ENCODE measurements at places on chromosomes 3 and 15.

DNA sequence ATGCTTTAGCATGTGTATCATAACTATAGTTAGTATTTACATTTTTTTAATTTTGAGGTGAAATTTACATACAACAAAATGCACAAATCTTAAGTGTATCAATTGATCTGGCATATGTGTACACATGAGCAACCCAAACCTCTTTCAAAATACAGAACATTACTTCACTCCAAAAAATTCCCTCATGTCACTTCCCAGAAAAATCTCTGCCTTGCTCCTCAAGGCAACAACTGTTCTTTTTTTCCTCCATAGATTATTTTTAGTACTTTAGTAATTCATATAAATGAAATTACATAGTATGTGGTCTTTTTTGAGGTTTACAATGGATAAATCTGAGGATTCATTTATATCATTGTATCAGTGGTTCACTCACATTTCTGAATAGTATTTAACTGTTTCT lies 84.9 kb downstream of the TRIM42 start:
- DNase-seq: no peak

DNA sequence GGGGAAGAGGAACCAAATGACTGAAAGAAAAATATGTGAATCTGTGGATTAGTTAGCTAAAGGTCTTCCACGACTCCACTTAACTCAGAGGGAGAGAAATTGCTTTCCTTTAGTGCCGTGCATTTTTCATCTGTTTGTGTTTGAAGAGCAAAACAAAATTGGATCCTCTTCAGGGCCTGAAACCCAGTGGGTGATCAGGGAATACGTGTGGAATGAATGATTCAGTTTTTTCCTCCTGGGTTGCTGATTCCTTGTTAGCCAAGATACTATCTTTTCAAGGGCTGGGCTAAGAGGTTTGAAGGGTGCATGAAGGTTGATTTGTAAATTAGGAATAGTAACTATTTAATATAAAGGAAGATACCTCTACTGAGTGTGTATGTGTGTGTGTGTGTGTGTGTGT lies 61.0 kb downstream of the TPRG1 start:
- no peak for DNase-seq

DNA sequence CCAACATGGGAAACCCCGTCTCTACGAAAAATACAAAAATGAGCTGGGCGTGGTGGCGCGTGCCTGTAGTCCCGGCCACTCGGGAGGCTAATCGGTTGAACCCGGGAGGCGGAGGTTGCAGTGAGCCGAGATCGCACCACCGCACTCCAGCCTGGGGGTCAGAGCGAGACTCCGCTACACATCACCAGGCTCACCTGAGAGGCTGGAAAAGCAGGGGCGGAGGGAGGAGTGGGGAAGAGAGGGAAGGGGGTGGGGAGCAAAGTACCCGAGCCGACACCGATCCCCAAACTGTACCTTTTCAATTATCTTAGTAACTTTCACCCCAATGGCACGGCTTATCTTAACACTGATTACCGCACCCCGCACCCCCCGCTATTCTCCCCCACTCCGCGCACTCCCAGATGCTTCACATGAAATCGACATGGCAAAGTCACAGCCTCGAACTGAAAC lies 46.4 kb upstream of the SYNM start:
- no peak for DNase-seq

DNA sequence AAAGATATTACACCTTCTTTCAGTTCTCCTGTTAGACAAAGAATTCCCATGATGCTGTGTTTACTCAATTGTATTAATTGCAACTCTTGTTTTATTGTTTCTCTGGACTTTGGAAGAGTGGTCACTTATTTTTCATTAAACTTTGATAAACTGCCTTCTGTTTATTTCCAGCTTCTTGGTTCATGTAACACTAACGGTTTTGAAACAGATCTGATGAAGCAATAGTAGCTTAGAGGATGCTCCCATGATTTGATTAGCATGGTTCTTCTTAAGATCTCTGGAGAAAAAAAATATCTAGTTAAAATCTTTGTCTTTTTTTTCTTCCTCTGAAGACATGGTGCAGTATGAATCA lies 90.1 kb downstream of the FNDC3B start:
- DNase-seq: no peak

- no peak for DNase-seq
These were observed 38.9 kb downstream of the ZFAND6 start for GRCh38 chr15:80098341-80098740.

DNA sequence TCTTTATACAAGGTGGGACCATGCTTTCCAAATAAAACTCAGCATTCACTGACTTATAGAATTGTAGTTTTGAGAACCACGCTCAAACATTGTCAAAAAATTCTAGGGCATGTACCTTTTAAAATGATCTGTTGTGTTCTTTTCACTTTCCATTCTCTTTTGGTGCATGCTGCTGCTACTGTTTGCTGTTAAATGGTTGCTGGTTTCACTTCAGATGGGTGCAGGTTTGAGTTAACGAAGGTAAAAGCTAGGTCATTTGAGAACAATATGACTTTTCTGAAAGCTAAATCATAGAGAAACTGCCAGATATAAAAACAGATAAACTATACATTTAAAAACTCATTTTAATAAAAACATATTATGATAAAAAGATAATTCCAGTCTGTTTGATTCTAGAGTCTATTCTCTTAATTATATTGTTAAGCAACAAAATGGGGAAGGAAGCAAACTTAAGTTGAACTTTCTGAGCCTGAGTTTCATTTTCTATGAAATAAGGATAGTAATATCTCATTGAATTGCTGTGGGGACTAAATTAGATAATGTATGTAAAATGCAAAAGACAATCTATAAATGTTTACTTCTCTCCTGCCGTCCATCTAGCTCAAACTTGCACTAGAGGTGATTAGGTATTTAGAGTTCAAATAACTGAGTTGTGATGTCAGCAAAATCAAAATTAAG lies 82.4 kb downstream of the OXSM start:
- no peak for DNase-seq

GRCh38 chr3:120428924-120429323 lies 21.9 kb downstream of the FSTL1 start:
- DNase-seq: no peak

- DNase-seq: no peak
These were observed 48.2 kb downstream of the WWTR1 start for GRCh38 chr3:149609595-149609994.

DNA sequence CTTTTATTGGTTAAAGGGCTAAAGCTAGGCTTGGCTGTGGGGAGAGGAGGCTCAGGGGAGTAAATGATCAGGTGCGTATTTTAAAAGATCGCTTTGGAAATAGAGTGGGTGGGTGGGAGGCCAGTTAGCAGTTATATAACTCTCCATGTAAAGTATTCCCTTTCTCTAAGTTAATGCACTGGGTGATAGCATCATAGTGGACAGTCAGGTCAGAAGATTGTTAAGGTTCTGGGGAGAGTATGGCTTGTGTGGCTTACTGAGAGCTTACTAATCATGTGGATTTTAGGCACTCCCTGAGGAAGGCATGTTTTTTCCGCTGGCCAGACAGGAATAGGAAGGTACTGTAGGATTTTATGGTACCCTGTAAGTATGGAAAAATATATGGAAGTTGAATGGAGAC lies 6.3 kb upstream of the EIF3J start:
- DNase-seq: no peak

DNA sequence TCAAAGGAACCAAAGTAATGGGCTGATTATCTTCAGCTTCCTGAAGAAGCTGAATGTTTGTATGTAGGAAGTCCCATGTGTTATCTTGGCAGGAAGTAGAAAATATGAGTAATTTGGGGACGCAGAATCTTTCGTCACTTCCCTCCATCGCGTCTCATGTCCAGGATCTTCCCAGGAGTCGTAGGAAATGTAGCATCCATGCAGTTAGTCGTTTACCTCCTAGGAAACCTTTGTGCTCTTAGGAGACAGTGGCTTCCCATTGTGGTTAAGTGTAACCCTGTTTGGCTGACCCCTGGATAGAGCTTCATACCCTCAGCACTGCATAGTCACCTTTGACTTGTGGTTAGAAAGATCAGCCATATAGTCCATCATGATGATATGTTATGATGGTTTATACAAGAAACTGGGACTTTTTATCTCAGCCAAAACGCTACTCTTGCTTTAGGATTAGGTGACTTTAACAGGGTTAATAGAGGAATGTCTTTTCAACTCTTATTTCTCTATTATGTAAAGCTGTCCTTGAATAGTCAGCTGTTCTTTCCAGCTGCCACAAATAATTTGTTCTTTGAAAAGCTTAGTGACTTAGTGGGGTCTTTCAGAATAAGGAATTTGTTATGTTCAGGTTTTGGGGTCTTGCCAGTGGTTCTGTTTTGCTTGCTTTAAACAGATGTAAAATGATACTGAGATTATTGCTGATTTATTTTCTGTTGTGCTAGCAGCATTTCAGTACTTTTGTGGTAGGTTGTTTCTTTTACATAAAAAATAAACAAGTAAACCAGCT lies 92.2 kb downstream of the KLHL25 start:
- no peak for DNase-seq

- DNase-seq: no peak
These were observed 90.0 kb downstream of the LRRK1 start for GRCh38 chr15:101009176-101009575.

DNA sequence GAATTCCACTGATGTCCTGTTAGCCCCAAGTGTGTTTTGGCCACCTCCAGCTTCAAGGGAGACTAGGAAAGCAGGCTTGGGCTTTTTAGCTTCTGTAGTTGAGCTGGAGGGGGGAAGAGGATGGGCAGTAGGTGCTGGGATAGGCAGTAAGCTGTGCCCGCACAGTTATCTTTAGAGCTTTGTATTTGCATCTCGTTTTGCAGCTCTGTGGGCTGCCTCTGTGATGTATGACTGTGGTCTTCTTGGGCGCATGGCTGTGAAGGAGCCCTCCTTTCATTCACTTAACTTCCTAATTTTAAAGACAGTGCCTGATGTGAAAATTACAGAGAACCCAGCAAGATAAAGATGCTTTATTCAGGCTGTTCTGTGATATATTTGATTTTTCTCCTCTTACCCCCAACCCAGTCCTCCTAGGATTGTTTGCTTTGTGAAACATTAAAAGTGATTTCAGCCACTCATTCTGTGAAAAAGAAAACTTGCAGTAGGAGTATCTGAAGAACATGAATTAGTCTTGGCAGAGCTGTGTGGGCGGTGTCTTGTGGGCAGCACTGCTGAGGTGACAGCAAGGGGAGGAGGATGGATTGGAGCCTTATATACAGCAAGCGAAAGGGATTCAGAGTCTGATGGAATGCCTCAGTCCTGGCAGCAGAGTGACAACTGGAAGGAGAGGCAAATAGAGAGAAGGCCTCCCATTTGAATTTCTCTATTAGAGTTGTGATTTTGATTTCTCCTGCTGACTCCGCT lies 74.3 kb downstream of the LARS2 start:
- no peak for DNase-seq

DNA sequence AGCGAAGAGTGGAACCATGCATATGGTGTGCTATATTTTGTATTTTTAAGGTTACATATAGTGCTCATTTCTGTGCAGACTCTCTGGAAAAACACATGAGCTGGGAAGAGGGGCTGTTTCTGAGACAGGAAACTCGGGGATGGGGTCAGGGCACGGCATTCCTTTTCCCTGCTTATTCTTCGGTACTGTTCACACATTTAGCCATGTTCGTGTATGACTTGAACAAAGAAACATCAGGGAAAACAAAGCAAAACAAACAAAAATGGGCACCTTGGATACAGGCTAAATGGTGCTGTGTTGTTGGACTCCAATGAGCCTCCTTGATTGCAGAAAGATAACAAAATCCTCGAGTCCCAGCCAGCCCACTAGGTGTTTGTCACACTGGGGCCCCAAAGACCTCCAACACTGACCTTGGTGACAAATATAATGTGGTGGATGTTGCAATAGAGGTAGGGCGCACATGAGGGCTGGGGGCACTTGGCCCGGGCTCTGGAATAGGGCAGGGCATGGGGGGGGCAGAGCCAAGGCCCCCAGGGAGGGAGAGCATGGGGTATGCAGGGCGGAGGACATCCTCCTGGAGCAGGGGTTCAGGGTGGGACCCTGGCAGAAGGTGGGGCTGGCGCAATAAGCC lies 19.3 kb downstream of the DNASE1L3 start:
- no peak for DNase-seq

DNA sequence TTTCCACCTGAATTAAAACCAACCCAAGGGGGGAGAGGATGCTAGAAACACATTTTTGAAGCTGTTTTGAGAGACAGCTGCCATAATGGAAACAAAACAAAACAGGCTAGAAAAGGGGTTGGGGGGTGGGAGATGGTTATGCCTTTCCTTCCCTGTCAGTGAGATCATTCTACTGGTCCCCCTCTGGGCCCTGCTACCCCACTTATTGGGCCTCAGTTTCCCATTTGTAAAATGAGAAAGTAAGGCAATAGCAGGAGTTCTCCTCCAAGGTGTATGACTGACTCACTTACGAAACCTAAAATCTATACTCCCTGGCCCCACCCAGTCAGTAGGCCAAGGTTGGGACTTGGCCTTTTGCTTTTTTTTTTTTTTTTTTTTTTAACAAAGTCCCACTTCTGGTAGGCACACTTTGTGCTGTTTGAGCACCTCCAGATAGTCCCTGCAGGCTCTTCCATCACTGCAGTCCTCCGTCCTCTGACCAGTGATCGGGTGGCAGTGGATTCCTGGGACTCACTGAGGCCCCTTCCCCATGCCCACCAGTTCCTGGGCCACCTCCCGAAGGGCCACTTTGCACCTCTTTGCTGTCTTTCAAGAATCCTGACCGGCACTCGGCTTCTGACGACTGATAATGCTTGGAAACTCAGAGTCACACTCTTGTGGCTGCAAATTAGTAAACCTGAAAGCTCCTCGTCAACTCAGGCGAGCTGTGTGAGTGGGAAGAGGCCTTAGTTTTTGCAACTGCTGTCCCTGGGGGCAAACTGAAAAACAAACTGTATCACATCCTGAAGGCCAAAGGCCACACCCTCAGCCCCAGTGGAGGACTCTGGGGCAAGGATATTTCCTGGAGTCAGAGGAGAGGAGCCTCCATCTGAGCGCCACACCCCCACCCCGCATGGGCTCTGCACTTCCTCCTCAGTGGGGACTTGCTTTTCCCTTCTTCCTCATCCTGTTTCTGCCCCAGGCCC lies 6.7 kb upstream of the PSTPIP1 start:
- no peak for DNase-seq

DNA sequence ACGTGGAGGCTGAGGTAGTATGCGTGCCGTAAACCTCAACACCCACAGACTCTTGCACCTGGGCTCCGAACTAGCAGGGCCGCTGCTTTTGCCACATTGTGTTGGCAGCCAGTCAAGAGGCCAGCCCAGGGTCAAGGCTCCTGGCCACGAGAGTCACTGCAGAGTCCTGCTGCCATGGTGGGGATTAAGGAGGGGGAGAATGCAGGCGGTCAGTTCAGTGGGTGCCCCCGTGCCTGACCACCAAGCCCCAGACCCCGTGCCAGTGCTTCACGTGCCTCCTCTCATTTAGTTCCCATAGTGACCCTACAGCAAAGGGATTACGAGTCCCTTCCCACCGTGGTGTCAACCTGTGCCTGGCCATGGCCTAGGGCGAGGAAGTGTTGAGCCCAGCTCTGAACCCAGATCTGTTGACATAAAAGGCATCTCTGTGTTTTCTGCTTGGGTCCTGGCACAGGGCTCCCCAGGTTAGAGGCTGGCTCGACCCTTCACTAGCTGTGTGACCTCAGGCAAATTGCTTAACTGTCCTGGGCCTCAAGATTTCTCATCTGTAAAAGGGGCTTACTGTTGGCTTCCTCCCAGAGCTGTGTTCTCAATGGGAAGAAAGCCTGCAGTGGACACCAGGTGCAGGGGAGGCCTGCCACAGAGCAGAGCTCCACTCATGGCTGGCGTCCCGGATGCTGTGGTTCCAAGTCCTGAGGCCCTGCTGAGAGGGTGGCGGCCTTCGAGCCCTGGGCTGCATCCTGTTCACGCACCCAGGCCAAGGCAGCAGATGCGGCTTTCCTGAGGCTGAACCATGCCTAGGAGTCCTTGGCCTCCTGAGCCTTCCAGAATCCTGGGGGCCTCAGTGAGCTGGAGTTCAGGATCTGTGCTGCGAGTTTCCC lies 32.8 kb downstream of the FBLN2 start:
- DNase-seq: no peak

- DNase-seq: no peak
These were observed 216.2 kb upstream of the CHRNA7 start for GRCh38 chr15:31814082-31814481.
